ENCODE measurements at places on chromosomes 13 and 19. TPM values are rescaled to one million over a fixed set of nuclear protein-coding genes. Genes with fewer than 3 reads are reported as not detected.

GRCh38 chr19:1810439-1811160 lies 1.5 kb downstream of the ATP8B3 start:
- no peak for DNase-seq
- H3K4me1 ChIP-seq, result peaks cover 14% of the 10 kb centered on the region
- H3K36me3 ChIP-seq, result no peaks in the 10 kb centered on the region

DNA sequence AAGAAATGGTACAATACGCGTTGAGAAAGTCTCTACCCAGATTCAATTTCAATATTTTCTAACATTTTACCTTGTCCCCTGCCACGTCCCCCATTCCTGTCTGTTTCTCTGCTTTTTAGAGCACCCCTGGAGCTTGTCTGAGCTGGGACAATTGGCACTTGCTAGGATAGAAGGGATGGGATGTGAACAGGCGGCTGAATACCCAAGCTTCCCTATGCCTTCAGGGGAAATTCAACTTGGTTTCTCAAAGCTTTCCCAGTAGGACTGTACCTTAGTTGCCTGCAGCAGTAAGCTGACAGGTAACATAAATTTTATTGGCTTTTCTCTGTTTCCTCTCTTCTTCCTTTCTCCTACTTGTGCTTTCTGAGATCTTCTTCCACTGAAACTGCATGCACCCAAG lies 1663.3 kb downstream of the EFNB2 start:
- H3K27me3 ChIP-seq, result no peaks in the 10 kb centered on the region
- no peaks in the 10 kb centered on the region for H3K4me1 ChIP-seq
- H3K4me3 ChIP-seq, result no peak overlapping the region
- DNase-seq, result no peak

DNA sequence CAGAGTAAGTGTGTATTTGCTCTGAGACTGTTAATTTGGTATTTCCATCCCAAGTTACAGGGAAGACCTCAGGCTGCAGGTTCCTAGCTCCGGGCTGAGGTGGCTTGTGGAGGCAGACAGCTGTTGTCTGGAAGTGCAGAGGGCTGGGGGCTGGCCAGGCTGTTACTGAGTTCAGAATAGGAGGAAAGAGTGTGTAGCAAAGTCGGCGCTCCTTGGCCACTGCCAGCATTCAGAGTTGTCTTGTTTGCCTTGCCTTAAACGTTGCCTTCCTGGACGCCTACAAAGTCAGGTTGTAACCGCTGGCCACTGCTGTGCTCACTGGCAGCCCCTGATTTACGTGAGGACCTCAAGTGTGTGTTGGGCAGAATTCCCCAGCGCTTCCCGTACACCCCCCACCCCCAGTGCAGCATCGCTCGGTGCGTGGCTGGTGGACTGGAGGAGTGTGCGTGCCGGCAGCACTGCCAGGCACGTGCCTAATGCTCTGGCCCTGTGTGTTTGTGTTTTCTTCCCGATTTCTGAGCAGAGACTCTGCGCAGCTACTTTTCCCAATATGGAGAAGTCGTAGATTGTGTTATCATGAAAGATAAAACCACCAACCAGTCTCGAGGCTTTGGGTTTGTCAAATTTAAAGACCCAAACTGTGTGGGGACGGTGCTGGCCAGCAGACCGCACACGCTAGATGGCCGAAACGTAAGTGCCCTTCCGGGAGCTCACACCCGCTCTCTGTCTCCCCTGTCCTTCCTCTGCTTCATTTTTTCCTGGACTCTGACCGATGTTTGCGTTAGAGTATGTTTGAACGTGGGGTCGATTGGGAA lies 10.5 kb downstream of the DAZAP1 start:
- H3K27me3 ChIP-seq, result no peaks in the 10 kb centered on the region
- H3K36me3 ChIP-seq, result no peaks in the 10 kb centered on the region
- H3K4me3 ChIP-seq, result no peak overlapping the region
- DNase-seq, result no peak

The DENND1C gene
- polyA plus RNA-seq, result 0.11 TPM

The GAPDHS gene
- polyA plus RNA-seq, result not detected

Data from SK-N-SH (cell line).